ENCODE measurements at places on chromosomes 6 and 20.

GRCh38 chr20:23086056-23086566 is at the start of gene CD93:
TSS of gene CD93 (minus strand) at chr20:23086324. CDS start at chr20:23086192, 132 bp downstream.
- no peak for DNase-seq

DNA sequence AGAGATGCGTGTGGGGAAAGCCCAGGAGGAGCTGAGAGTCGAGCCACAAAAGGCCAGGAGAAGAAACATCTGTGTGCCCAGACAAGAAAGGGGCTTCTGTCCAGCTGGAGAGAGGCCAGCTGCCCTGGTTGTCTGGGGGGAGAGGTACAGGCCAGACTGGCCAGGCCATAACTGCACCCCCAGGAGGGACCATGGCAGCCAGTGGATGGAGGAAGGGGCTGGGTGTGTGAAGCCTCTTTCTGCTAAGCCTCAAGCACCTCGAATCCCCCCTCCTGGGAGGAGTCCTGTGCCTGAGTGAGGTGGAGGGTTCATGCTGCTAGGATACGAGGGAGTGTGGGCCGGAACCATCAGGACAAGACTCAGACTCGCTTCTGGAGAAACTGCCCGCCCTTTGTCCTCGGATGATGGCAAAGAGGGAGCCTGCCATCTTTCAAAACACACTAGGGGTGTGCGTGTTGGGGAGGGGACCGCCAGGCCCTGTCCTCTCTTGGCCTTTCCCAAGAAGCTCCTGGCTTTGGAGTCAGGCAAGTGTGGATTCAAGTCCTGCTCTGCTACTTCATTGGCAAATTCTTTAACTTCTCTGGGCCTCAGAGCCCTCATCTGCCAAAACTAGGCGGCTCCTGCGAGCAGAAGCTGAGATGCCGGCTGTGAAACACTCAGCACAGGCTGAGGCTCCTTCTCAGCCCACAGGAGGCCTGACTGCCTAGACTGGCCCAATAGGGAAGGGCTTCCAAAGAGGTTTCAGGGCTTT is 90.3 kb downstream of the ASXL1 start:
- DNase-seq: no peak

DNA sequence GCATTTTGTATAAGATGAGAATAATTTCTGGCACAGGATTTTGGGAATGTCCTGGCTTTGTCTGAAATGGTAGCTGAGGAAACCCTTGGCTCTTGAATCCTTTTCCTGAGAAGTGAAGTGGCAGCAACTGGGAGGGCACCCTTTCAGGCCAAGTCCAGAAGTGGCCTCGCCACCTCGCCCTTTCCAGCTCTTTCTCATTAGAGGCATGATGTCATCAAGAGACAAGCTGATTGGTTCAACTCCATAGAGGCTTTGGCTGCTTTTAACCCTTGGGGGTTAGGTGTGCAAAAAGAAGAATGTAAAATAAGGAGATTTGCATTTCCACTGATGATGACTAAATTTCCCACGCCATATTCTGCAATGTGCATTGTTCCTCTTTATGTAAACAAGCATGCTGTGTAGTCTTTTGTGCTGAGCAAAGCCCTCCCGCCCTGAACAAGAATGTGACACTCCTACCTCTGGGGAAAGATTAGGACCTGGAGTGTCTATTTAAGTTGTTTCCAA is 116.5 kb downstream of the TCP11 start:
- DNase-seq: no peak

GRCh38 chr20:24862606-24863005 is 86.5 kb upstream of the CST7 start:
- no peak for DNase-seq

GRCh38 chr20:35791821-35792220 is 20.0 kb downstream of the PHF20 start:
- no peak for DNase-seq

- no peak for DNase-seq
These were observed 21.9 kb upstream of the CCN6 start for GRCh38 chr6:112031960-112032359.

DNA sequence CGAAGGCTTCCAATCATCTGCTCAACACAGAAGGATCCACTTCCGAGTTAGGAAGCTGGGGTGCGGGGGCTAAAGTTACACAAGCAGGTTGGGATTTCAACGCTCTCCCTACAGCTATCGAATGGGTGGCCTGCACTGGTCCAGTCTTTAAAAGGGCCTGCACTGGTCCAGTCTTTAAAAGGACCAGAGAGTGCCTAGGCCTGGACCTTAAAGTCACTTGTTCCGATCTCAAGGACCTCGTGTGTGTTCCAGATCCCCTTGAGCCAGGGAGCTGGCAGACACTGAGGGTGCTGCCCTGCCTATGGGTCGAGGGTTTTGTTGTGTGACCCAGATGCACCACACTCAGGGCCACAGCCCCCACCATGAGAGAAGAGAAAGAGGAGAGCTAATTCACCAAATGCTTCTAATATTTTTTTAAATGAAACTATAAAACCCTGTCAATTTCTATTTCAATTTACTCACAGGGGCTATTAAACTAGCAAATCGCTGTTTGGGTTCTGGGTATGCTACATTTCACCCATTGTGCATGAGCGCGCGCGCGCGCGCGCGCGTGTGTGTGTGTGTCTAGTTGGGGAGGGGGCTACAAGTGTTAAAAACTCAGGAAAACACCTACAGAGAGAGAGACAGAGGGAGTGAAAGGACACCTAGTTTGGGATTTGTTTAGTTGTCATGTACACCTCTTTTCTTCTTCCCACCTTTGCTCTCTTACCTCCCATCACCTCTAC is 7.5 kb downstream of the TFAP2B start:
- DNase-seq: no peak

- DNase-seq: no peak
These were observed 74.5 kb upstream of the FRMD1 start for GRCh38 chr6:168153553-168153952.

- DNase-seq: no peak
These were observed 73.6 kb downstream of the RALGAPA2 start for GRCh38 chr20:20638878-20639277.
